ENCODE measurements at places on chromosomes 12 and 14.

- DNase-seq, result no peak
Measured at GRCh38 chr14:68759937-68760336, 32.9 kb downstream of the ZFP36L1 start.

DNA sequence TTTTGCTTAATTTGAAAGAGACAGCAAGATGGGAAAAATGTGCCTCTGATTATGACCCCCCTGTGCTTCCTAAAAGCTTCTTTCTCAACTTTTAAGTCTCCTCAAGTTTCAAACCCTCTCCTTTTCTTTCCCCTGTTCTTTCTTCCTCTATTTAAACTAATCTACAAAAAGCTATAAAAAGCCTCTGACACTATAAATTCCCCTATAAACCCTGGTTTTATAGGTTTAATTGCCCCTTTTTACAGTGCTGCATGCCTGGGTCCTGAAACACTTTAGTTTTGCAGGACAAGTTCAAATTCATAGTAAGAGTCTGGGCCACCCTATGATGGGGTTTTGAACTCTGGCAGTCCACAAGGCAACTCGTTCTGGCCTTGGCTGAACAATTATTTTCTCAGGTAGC is 510.9 kb upstream of the TBX3 start:
- DNase-seq, result no peak

DNA sequence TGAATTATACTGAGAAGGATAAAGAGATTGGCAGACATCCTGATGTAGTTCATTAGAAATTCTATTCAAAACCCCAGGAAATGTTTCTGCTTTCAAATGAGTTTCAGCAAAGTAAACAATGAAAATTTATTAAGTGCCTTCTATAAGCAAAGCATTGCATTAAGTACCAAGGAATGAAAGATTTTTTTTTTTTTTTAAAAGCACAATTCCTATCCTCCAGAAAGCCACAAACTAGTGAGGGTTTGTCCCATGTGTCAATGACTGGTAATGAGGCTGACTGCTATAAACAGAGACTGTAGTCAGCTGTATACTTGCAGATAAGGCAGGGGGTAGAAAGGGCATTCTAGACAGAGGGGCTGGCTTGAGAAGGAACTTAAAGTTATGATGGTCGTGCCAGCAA is 6.7 kb downstream of the ANO4 start:
- no peak for DNase-seq

DNA sequence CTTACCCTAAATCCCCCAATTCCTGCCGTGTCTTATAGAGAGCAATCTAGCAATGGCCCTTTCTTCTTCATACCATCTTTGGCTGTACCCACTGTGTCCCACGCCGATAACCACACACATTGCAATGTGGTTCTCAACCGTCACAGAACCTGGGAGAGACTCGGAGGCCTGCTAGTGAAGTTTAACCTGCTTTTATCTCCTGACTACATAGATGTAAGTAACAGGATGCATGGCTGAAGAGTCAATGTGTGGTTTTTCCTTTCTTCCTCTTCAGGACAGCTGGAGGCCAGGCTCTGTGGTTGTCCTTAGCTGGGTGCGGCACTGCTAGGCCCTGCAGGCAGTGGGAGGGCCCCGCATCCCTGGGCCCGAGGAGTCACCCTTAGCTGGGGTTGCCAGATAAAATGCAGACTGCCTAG is 51.3 kb downstream of the ZNF664 start:
- no peak for DNase-seq

DNA sequence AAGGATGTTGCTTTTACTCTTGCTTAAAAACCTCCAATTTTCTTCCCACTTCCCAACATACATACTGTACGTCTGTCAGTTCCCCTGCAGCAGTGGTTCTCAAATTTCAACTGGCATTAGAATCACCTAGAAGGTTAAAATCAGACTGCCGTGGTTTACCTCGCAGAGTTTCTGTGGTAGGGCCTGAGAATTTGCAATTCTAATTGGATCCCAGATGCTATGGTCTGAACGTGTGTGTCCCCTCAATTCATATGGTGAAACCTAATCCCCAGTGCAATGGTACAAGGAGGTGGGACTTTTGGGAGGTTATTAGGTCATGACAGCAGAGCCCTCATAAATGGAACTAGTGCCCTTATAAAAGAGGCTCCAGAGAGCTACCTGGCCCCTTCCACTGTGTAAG is 226.9 kb downstream of the CRADD start:
- DNase-seq, result no peak

DNA sequence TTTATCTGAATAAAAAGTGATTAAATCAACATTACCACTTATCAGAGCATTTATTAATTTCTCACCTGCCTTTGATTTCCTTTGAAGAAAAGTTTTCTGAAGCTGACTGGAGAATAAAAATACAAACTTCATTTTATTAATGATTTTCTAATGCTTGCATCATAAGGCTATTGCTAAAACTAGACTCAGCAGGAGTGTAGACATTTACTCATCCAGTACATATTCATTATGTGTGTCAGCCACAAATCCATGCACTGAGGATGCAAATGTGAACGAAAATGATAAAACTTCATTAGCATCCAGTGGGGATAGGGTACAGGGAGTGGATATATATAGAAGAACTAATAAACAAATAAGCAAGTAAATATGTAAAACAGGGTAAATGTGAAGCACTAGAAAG is 74.6 kb downstream of the SLCO1B3 start:
- DNase-seq, result no peak

Measured in stimulated activated CD8-positive, alpha-beta memory T cell treated with anti-CD3 and anti-CD28 coated beads, Interleukin-12 subunit alpha, Interleukin-12 subunit beta, amount 100 ng/mL, for 1 hour (primary cell).